ENCODE measurements at places on chromosomes 16 and 17.

DNA sequence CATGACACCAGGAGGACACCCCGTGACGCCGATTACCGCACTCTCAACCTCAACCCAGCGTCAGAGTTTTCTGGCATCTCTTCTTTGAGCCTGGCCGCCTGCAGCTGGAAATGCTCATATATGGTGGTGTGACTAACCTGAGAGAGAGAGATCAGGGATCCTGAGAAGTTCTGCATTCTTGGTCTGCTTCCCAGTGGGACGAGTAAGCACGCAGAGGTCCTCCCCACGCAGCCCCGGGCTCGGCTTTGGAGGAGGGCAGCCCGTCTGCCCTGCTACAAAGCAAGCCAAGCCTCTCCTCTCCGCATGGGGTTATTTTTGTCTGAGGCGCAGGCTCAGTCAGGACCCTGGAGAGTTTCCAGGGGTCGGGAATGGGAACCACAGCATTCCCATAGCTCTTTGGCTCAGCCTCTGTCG lies 16.5 kb downstream of the CRISPLD2 start:
- DNase-seq: no peak

DNA sequence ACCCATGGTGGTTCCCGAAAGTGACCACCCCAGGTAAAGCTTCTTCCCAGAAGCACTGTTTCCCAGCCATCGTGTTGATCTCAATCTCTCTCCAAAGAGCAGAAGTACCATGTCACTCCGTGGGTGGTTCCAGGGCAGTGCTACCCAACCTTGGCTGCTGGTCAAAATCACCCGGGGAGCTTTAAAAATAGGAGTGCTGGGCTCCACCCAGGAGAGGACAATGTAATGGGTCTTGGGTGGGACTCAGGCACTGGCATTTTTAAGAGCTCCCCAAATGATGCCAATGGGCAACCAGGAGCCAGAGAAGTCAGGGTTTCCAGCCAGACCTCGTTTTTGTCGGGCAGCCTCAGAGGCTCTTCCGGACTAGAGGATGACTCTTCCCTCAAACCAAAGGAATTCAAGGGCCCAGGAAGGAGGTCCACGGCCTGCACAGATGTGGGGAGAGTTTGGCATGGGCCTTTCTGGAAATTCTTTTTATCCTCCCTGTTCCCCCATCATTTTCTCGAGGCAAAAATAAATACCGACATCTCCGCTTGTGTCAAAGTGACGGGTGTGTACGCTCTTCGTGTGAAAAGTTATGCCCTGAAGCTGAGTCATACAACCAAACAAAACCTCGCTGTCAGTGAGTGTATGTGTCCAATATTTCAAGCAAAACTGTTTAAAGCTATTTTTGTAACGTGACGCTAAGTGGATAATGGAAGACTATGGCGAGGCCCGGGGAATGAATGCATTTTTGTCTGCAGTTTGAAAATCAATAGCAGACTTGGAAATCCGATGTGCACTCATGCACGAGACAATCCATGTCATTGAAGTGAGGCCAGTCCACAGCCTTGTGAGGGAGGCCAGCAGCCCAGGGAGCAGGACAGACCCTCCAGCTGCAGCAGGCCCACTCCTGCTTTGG lies 364.1 kb downstream of the FOXL1 start:
- no peak for DNase-seq

GRCh38 chr17:57776366-57776765 lies 31.3 kb upstream of the CCDC182 start:
- DNase-seq: no peak

DNA sequence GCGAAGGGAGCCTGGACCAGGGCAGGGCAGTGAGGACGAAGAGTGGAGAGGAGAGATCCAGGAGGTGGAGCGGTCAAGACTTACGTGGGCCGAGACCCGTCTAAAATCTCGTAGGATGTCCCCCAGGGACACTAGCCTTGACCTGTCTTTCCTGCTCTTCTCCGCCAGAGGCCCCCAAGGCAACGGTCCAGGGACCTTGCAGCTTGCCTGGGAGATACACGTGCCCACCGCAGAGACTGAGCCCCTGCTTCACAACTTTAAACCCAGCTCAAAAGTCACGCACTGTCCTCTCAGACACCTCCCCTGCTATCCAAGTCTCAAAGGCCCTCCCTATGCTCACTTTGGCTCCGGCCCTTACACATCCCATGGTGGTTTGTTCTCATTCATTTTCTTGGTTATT lies 9.4 kb downstream of the TIGD7 start:
- no peak for DNase-seq

- DNase-seq: no peak
These were observed 52.9 kb upstream of the MAF start for GRCh38 chr16:79653373-79653891.

DNA sequence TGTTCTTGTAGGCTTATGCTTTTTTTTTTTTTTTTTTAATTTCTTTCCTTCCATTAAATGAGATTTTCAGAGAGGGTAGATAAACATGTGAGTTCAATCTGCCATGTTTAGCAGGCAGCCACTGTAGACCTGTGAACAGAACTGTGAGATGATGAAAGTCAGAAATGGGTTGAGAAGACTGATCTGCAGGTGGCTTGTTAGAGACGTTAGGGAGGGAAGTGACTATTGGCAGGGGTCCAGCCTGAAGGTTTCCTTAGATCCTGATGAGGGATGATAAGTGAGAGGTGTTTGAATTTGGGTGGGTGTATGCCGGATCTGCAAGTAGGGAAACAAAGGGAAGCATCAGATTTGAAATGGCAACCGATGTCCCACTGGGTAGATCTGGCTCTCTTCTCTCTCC lies 157.8 kb downstream of the HS3ST3B1 start:
- DNase-seq: no peak

DNA sequence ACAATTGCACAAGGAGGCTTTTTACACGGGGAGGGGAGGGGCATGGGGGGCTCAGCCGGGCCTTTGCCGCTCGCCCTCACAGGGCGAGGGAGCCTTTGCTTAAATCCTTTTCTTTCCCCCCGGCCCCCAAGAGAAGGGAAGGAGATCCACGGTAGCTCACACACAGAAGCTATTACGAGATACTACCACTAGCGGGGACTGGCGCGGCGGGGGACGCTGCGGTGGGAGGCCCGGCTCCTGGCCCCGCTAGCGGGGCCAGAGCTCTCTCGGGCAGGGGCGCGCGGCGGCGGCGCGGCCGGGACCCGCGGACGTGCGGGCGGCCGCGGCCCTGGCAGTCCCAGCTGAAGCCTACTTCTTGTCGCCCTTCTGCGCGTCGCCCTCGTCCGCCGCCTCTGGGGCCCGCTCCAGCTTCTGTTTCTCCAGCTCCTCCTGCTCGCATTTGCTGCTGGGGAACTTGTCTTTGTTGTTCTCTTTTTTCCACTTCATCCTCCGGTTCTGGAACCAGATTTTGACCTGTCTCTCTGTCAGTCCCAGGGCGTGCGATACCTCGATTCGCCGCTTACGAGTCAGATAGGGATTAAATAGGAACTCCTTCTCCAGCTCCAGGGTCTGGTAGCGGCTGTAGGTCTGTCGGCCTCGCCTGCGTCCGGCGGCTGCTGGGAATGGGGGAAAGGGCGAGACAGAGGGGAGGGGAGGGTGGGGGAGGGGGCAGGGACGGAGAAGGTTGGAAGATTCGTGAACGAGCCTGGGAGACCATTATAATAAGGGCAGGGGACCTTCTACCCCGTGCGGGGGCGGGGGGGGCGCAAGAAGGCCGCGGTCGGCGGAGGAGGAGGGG lies 2.0 kb downstream of the HOXB8 start:
- DNase-seq: peak; percentile 54

- DNase-seq: no peak
These were observed 77.8 kb downstream of the MRC2 start for GRCh38 chr17:62705156-62705777.
